ENCODE measurements at places on chromosomes 3 and 15.

DNA sequence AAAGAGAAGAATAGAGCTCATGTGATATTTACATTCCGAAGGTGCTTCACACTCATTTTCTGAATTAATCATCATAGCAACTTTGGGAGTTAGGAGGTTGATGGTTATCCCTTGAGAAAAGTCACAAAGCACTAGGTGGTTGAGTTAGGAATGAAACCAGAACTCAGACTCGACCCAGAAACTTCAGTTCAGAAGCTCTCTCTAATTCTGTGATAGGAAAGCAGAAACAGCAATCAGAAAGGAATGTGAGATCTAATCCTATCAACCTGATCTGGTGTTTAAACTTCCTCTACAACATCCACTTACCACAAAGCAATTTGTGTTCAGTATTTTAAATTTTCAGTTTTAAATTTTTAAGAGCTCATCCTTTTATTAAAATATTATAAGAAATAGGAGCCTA is 211.2 kb downstream of the CNTN3 start:
- no peak for DNase-seq

DNA sequence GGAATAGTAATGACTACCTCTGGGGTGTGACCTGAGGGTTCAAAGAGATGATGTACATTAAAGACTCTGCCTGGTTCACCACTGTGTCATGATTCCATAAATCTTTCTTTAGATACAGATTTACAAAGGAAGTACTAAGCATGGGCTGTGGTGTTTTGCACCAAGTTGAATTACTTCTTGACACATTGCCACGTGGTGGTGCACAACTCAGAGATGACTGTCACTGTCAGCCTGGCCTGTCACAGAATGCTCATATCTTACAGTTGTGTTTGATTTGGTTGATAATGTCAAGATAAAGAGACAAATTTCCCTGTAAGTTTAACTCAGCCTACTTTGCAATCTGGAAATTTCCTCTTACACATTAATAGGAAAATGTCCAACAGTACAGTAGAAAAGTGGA is 3.2 kb downstream of the CTDSPL start:
- DNase-seq: no peak

DNA sequence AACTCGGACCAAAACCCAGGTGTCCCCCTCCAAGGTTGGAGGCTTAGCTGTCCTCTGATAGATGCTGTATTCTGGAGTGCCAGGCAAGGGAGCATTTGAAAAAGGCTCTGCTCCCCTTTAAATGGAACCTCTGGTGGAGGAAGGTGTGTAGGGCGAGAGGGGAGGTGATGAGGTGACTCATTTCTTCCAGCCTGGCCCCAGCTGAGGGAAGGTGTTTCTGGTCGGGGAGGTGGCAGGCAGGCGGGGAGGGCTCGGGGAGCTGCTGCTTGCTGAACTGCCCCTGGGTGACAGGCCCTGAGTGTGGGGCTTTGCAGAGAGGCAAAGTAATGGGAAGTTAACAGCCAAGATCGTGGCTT is 18.8 kb downstream of the PSTPIP1 start:
- DNase-seq: peak; percentile 84

GRCh38 chr3:113111011-113111707 is 100.2 kb upstream of the BOC start:
- peak; percentile 4 for DNase-seq

DNA sequence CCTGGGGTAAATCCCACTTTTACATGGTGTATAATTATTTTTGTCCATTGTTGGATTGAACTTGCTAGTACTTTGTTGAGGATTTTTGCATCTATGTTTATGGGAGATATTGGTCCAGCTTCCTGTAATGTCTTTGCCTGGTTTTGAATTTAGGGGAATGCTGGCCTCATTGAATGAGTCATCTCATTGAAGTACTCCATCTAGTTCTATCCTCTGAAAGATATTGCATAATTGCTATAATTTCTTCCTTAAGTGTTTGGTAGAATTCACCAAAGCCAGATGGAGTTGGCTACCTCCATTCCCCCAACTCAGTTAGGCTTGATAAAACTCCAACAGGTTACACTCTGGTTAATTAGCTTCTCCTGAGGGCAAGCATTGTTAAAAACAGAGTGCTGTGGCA is 237.4 kb upstream of the TGFBR2 start:
- no peak for DNase-seq

GRCh38 chr15:27490867-27491595 is 520.0 kb downstream of the GABRG3 start:
- no peak for DNase-seq

- no peak for DNase-seq
These were observed 10.3 kb downstream of the DZIP3 start for GRCh38 chr3:108599677-108600409.

DNA sequence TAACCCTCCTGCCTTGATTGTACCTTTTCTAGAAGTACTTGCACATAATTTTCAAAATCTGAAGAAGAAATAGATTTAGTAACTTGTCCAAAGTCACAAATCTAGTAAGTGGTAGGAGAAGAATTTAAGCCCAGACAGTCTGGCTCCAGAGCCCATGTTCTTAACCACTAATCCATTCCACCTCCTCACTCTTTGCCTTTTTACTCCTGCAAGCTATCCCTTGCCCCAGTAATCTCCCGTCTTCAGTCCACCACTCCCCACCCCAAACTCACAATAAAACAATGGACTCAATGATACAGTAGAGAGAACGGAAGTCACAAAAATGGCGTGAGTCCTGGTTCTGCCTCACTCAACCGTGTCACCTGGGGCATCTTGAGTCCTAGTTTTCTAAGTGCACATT is 48.7 kb downstream of the SETMAR start:
- no peak for DNase-seq

DNA sequence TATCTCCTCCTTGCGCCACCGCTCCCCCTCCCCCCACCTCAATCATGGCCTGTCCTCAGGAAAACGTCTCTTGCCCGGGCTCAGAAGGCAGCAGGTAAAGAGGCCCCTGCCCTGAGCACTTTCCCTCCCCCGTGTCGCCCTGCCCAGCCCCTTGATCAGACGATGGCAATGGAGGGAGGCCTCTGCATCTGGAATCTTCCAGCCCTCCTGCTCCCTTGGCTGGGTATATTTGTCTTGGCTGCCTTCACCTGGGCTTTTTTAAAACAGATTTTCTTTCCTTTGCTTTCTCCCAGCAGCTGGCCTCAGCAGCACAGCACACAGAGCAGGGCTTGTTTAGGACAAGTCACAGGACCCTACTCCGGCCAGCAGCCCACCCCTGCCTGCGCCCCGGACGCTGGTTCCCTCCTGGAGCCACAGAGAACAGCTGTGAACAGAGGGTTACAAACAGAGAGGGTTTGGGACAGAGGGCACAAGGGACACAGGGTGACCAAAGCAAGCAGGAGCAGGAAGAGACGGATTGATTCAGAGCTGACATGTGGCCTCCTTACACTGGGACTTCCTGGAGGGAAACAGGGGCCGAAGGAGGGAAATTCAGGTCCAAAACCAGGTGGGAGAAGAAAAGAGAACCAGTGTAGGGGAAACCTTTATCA is 78.7 kb downstream of the ISG20 start:
- no peak for DNase-seq

DNA sequence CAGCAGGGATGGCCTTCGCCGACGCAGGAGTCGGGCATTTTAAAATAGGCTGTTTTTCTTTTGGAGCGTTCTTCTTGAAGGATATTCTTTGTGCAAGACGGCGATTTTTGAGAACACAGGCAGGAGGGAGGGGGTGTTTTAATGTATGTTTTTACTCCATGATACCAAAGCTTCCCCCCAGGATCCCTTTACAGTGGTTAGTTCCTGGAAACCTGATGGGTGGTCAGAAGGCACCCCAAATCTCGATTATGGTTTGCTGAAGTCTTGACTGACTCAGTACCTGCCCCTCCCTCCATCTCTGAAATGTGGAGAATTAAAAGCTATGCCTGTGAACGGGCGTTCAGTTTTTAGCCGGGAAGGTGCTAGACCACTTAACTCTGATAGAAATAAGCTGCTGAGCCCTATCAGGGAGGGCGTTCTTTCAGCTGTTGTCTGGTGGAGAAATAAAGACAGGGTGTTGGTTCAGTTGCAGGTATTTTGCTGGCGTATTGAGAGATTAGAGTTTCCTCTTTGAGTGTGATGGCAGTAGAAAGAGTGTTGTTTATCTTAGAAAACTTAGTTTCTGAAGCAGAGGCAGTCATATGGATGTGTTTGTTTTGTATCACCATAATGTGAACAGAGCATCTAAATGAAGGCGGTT is 3.4 kb downstream of the IGF1R start:
- DNase-seq: no peak

GRCh38 chr15:80743189-80743833 is 35.9 kb upstream of the CEMIP start:
- no peak for DNase-seq

DNA sequence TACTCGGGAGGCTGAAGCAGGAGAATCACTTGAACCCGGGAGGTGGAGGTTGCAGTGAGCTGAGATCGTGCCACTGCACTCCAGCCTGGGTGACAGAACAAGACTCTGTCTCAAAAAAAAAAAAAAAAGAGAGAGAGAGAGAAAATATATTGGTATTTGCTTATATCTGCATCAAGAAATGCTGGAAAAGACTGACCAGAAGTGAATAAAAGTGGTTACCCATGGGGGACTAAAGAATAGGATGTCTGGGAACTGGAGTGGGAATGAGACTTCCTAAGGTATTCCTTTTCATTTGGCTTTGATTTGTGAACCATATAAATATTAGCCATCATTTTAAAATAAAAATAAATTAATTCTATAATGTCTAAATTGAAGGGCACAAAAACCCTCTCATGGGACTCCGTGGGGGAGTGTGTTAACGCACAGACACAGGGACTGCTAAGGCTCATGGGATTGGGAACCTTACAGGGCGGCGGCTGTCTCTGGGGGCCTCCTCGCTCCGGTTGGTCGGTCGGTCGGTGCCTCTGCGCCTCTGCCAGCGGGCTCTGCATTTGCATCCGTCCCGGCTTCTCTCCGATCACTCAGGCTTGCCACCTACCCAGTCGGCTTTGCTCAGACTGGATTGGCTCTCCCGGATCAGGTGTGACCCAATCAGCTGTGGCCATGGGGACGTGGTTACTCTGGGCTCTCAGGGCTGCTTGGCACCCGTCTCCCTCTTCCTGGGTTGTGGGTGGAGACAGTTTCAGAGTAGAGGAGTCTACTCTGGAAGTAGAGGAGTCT is 12.7 kb upstream of the TSPAN3 start:
- peak; percentile 52 for DNase-seq

DNA sequence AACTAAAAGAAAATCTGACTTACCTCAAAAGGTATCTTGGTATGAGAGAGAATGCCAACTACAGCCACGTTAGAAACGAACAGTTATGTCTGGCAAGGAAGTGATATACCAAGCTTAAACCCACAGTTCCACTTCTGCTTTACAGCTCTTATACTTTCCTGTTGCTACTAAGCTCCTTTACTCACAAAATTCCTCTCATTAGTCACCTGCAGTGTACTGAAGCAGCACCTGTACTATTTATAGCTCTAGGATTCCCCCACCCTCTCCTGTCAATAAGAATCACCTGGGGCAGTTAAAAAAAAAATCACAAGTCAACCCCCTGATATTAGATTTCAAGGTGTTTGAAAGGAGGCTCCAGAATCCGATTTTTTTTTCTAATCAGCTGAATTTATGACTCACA is 2.9 kb upstream of the TMEM266 start:
- no peak for DNase-seq

GRCh38 chr15:53114960-53115359 is 324.8 kb upstream of the ONECUT1 start:
- no peak for DNase-seq

GRCh38 chr3:138498991-138499390 is 64.6 kb downstream of the ESYT3 start:
- no peak for DNase-seq

DNA sequence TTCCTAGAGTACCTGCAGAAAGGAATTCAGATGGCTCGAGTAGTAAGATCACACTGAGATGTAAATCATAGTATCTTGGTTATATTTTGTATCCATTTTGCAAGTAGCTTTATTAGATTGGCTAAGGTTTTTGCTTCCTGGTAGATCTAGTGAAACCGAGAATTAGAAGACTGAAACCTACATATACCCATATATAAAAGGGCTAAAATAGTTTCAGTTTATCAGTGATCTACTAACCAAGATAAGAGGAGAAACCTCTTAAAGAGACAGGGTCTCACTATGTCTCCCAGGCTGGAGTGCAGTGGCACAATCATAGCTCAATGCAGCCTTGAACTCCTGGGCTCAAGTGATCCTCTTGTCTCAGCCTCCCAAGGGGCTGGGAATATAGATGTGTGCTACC is 135.3 kb downstream of the PCCB start:
- DNase-seq: no peak

DNA sequence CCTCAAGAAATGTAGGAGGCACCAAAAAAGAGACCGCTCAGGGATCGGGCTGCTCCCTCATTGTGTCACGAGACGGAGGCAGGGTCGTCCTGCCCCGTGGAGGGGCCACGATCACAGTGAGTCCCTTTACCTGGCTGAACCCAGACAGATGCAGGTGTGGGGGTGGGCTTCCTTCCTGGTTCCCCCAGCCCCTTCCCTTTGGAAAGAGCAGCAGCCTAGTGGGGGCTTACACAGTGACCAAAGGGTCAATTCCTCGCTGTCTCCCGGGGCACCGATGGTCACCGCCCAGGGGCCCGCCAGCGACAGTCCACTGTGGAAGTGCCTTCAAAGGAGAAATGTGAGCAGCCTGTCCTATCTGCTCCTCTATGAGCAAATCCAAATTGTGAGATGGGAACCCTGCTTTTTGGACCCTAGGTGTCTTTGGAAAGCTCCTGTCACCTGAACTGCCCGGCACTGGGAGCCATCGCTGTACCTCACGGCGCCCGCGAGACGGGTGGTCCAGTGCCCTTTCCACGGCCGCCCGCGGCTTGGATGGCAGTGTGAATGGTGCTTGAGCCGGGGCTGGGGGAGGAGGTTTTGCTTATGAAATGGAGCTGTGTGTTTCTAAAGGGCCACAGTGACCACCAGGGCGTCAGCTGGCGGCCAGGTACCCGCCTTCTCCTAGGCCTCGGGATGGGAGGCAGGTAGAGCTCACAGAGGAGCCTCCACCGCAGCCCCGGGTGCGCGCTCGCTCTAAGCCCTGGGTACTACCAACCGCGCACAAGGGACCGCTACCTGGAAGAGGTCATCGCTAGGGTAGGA is 155.7 kb downstream of the KLF13 start:
- no peak for DNase-seq

GRCh38 chr3:167940241-167940640 is 155.5 kb downstream of the GOLIM4 start:
- DNase-seq: no peak

DNA sequence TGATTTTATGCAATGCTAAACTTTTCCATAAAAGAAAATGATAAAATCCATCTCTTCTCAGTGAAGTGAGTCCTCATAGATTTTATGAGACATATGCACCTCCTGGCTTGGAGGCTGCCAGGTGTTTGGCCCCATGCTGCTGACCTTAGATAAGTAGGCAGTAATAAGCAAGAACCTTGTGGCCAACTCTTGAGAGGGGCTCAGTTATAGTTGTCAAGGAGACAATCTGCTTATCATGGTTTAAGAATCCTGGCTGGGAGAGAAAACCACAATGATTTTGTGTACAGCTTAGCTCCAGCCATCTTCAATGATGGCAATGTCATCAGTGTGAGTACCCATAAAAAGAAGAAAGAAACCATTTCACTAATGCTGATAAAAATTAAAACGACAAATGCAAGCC is 252.1 kb downstream of the CPNE4 start:
- no peak for DNase-seq

Data from activated CD4-positive, alpha-beta T cell treated with anti-CD3 and anti-CD28 coated beads, Interleukin-2, amount 50 U/mL, for 48 hours (primary cell).